ENCODE measurements at places on chromosomes 2 and 18. TPM values are rescaled to one million over a fixed set of nuclear protein-coding genes. Genes with fewer than 3 reads are reported as not detected.

- no peak for DNase-seq
Observed at GRCh38 chr18:78309924-78310323, 669.7 kb upstream of the SALL3 start.

Gene MAP3K19
- total RNA-seq, result not detected

Gene MROH2A
- not detected for total RNA-seq

DNA sequence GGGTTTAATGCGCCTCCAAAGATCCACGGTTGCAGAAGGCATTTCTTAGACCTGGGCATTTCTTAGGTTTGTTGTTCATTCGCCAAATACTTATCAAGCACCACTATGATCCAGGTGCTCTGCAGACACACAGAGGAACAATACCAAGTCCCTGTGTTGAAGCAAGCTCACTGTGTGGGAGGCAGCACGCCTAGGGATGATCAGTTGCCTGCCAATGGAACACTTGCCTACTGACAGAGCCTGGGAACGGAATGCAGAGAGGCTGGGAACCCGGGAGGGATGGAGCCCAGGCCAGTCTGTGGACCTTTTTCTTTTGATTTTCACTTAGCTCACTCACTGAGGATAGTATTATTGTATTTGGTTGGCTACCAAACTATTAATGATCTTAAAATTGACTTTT lies 1.9 kb upstream of the GRP start:
- DNase-seq, result no peak

DNA sequence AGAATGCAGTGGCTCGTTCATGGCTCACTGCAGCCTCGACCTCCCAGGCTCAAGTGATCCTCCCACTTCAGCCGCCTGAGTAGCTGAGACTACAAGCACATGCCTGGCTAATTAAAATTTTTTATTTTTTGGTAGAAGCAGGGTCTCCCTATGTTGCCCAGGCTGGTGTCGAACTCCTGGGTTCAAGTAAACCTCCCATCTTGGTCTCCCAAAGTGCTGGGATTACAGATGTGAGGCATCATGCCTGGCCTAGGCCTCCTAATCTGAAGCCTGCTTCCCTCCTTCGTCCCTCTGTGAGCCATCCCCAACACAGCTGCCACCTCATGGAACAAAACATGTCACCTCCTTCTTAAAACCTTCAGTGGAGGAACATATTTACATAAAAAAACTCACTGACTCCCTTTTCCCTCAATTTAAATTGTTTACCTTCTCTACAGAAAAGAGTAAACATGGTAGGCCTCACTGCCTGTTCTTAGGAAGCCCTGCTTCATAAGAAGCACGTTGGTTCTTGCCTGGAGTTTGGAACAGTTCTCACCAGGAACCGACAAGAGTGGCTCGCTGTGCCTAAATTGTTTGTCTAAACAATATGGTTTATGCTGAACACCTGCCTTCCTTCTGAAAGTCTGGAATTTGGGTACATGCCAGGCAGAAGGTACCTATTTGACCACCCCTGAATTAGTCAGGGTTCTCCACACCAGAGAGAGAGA lies 12.1 kb upstream of the RHOB start:
- DNase-seq, result no peak

DNA sequence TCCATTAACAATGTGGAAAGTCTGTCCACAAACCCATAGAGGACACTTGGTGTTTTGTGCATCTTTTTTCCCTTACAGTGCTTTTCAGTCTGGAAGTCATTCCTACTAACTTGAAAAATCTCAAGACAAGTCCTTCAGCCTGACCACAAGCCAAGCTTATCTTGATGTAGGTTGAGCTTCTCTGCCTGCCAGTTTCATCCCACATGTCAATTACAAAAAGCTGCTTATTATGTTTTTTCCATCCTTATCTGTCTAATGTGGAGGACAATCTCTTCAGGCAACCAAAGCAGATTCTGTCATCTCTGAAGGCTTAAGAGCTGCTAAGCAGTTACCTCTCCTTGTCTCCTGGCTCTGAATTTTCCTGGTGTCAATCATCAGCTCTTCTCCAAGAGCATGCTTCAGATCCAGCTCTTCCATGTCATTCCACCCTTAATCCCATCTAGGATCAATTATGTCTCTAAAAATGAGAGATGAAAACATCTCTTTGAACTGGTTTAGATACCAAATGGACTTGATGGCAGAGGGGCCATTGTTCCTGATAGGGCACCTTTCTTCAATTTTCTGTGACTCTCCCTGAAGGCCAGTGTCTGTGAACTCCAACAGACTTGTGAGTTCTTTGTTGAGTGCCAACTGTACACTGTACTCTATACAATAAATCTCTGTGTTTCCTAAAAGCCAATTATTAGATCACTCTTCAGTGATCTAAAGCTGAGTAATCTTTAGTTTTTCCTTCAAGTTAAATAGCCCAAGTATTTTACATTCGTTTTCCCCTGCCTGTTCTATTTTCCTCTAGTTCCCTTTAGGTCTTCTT lies 208.6 kb downstream of the RBM43 start:
- no peak for DNase-seq

Gene SLC40A1
- total RNA-seq, result 1,656 TPM

DNA sequence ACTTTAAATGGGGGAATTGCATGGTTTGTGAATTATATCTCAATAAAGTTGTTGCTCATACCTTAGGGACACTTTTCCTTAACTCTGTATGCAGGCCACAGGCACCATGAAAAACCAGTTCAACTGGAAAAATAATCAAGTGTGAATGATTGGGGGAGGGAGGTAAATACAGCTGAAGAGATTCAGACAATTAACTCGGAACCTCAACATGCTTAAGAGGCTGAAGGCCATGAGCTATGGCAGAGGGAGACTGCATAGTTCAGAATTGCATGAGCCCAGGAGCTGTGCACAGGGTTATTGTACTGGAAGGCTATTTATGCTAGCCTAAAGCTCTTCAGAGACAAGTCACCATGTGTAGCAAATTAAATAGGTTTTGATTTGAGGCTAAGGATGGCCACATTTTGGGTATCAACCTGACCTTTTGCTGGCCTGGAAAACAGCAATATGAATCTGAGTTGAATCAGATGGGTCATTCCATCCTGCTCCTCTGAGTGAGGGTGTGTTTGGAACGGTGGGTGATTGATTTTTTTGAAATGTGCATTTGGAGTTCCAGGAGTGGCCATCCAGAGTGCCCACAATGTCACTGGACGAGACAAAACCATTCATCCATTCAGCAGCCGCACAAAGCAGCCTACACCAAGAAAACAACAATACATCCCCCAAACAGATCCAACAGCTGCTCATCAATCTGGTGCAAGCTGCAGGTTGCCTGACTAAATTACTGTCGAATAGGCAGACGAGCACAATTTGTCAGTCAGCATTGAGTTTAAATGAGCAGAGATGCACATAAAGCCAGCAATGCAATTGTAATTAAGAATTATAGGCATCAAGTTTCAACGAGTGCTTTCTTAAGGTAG lies 42.5 kb downstream of the HRH4 start:
- no peak for DNase-seq

DNA sequence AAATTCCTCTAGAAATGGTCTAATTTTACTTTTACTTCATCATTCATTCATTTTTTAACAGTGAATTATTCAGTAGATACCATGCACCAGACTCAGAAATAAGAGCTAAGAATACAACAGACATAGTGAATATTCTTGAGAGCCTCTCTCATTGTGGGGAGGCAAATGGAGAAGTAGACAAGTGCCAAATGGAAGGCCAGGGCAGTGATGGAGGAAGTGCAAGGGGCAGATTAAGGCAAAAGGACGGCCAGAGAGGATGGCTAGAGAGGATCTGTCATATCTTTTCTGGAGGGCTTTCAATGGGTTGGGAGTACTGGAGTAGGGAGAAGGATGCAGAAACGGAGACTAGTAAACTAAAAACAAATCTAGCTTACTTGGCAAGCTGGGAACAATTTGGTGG lies 19.0 kb upstream of the RMDN2 start:
- DNase-seq, result no peak

Measured in adrenal gland (tissue), 19 donors.